ENCODE measurements at places on chromosomes 16 and 17.

GRCh38 chr16:58046936-58047335 lies 21.4 kb downstream of the MMP15 start:
- DNase-seq, result no peak

GRCh38 chr17:51725185-51725584 lies 433.3 kb downstream of the CA10 start:
- DNase-seq, result no peak

DNA sequence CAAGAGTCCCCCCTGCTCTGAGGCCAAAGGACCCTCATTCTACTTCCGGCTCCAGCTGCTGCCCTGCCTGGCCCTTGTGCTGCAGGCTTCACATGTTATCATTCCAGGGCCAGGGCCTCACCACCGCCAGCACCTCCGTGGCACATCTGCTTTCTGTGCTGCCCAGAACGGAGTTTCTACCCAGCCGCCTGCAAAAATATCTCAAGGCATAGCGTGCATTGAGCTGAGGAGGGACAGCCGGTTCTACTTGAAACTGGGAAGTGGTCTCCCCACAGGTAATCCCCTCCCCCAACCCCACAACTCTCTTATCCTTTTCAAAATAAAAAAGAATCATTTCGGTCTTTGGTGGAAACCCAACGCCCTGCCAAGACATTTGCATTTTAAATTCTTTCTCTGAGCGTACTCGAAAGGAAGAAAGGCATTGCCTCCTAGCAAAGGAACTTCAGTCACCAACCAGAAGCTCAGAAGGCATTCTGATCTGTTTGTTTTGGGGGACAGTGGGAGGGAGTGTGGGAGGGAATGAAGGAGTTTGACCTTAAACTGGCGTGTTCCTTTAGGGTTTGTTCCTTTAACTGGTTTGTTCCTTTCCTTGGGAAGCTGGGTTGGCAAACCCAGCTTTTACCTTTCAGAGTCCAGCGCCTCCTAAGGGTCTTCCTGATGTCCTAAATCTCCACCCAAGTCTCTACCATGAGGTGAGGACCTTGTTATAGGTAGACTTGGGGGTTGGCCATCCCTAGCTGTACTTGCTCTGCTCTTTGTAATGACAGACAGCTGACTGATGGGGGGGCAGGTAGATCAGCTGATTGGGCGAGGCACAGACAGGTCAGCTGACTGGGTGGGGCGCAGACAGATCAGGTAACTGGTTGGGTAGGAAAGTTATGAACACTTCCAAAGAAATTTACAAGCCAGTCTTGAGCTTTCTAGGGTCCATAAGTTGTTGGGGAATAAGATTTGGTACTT lies 33.4 kb upstream of the PIK3R6 start:
- no peak for DNase-seq

DNA sequence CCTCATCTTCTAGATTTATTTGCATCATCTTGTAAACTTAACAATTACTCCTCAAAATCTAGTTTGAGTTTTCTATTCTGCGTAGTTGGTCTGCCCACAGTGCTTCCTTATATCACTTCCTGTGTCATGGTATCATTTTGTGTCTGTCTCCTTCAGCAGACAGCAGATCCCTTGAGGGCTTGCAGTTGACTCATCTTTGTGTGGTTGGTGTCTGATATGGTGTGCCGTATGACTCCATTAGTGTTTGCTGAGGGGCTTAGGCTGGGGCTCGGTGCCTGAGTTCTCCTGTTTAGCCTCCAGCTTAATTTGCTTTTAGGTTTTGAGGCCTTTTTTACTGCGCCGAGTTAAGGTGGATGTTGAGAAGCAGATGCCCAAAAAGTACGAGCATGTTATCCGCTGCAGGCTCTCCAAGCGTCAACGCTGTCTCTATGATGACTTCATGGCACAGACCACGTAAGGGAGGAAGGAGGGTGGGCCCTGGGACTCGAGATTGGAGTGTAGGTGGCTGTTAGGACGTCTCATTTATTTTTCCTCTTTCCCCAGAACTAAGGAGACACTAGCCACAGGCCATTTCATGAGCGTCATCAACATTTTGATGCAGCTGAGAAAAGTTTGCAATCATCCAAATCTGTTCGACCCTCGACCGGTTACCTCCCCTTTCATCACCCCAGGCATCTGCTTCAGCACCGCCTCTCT lies 16.9 kb downstream of the SRCAP start:
- DNase-seq, result no peak

GRCh38 chr16:85661740-85662481 lies 26.8 kb downstream of the GINS2 start:
- peak; percentile 49 for DNase-seq

GRCh38 chr17:60154616-60155426 lies 5.0 kb downstream of the CA4 start:
- no peak for DNase-seq

GRCh38 chr17:36641331-36641876 lies 40.0 kb downstream of the MRM1 start:
- DNase-seq, result no peak

- no peak for DNase-seq
Observed at GRCh38 chr17:63445571-63445953, 544 bp downstream of the CYB561 start.

GRCh38 chr16:23624092-23624491 lies 17.0 kb downstream of the PALB2 start:
- no peak for DNase-seq

Measured in RWPE2 (cell line).